ENCODE measurements at places on chromosomes 3 and 15. TPM values are rescaled to one million over a fixed set of nuclear protein-coding genes. Genes with fewer than 3 reads are reported as not detected.

Gene FOXB1
- not detected for total RNA-seq

- DNase-seq: no peak
Observed at GRCh38 chr15:77858792-77859490, 218.6 kb downstream of the TBC1D2B start.

Gene PRICKLE2
- total RNA-seq: 14.6 TPM

DNA sequence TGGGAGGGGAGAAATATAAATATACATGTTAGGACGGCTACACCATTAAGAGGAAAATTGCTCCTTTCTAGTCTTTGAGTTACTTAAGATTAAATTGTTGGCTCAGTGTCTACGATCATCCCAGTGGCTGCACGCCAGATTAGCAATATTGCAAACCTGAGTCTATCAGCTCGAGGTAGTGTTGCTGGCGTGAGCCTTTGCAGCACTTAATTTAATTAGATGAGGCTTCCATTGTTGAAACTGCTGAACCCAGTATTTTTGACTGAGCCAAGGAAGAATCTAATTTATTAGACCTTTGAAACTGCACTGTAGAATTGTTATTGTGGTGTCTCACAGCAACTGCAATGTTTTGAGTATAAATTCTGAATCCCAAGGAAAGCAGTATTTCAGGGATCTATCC, 782.4 kb upstream of the ROBO1 start:
- DNase-seq: peak; percentile 71

Gene DAZL
- total RNA-seq: not detected

All from muscle of leg (tissue), 16 donors.